SHP77 (cell line): ENCODE measurements at places on chromosomes 11 and 22.

DNA sequence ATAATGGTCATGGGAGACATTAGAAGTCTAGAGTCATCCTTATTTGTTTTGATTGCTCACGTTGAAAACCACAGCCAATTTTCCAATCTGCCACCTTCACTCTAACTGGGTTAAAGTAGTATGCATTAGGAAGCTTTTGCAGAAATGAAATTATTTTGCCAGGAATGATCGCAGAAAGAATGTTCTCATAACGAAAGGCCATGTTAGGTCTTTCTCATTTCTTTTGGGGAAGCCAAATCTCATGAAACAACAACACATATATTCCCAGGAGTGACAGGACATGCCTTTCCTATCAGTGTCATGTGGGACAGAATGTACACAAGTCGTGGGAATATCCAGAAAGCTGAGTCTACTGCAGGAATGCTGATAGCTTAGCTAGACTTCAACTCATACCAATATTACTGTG lies 386.3 kb downstream of the AASDHPPT start:
- DNase-seq = no peak

- no peak for DNase-seq
Observed at GRCh38 chr11:64684357-64684756, 38.6 kb downstream of the NRXN2 start.

GRCh38 chr11:1796413-1797011 lies 32.8 kb upstream of the CTSD start:
- DNase-seq = no peak

- no peak for DNase-seq
Observed at GRCh38 chr11:24155792-24156191, 341.1 kb upstream of the LUZP2 start.

DNA sequence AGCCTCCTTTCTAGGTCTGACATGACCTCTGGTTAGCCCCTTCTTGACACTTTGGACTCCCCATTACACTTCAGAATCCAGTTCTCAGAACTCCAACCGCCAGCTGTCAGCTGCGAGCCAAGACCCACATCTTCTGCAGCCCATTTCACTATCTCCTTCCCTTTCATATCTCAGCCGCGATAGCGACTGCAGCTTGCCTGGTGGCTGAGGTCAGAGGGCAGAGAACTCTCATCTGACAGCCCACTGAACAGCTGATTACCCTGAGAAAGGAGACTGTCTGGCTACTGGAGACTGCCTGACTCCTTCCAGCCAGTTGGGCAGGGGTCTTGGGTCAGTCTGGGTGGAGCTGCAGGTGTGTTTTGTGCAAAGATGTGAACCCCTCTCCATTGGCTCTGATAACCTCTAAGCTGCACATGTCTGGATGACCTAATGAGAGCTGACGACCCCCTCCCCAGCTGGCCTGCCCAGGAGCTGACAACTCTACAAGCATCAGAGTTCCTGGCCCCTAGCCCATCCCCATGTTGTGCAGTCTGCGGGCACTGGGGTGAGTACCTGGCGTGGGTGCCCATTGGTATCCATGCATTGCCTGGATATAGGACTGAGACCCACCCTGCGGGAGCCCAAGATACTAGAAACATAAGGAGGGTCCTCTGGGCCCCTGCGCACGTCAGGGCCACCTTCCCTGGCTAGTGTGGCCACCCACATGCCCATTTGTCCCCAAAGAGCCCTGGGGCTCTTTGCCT lies 1.1 kb downstream of the CHRM1 start:
- DNase-seq = no peak

- DNase-seq = no peak
Observed at GRCh38 chr11:11620173-11620920, 1.5 kb downstream of the GALNT18 start.

GRCh38 chr11:22822203-22822602 lies 7.4 kb downstream of the SVIP start:
- DNase-seq = no peak

DNA sequence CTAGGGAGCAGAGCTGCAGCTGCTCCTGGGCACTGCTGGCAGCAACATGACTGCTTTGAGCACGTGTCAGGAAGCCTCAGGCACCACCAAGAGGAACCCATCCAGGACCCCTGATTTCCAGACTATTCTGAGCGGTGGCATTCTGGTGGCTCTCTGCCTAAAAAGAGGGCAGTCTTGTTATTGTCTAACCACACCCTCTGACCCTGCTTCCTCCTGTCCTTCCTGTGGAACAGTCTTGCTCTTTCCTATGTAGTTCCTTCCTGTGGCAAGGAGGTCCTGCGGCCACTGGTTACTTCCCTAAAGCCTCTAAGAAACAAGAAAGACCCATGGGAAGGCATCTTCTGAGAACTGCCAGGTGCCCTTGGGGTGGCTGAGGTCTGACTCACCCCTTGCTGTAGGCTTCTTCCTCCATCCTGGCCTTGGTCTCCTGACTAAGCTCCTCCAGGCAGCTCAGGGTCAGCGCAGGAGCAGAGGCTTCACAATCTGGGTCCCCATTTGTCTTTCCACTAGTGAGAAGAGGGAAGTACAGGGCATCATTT lies 13.1 kb upstream of the LYVE1 start:
- no peak for DNase-seq

GRCh38 chr11:888310-889212 lies 22.0 kb downstream of the CHID1 start:
- DNase-seq = no peak

DNA sequence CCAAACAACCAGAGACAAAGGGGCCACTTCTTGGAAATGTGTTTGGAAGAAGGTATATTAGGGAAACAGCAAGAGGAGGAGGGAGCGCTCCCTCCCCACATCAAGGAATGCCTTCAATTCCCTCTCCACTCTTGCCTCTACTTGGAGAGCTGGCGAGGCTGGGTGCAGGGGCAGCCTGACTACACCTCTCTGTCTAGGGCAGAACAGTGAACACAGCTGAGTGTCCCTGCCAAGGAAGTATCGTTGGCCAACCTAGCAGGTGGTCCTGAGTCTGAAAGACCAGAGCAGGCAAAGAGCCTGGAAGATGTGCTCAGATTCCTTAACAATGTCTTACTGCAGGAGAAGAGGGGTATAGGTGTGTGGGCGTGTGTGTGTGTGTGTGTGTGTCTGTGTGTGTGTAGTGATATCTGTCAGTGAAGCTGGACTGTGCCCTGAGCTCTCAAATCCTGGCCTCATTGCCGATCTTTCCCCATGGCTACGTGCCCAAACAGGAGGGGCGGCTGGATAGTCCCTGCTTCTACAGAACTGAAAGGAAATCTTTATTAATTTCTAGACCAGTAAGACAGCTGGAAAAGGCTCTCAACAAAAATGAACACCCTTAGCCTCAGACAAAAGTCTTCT lies 46.8 kb downstream of the PAMR1 start:
- DNase-seq = no peak

DNA sequence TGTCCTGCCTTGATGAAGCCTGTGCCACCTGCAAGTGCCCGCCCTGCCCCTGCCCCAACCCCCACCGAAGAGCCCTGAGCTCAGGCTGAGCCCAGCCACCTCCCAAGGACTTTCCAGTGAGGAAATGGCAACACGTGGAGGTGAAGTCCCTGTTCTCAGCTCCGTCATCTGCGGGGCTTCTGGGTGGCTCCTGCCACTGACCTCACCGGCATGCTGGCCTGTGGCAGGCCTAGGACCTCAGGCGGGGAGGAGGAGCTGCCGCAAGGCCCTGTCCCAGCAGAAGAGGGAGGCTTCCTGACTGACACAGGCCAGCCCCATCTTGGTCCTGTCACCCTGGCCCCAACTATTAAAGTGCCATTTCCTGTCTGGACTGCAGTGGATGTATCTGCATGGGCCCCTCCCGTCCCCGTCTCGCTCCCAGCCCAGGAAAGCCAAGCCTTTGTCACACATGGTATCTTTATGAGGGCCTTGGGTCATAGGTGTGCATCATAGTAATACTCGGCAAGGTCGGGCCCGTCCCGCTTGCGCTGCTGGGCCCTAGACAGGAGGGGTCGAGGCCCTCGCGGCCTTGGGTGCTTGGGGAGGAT lies 882 bp downstream of the FREY1 start:
- DNase-seq = no peak

- DNase-seq = no peak
Observed at GRCh38 chr11:37908219-37908548, 1310.1 kb upstream of the RAG2 start.

DNA sequence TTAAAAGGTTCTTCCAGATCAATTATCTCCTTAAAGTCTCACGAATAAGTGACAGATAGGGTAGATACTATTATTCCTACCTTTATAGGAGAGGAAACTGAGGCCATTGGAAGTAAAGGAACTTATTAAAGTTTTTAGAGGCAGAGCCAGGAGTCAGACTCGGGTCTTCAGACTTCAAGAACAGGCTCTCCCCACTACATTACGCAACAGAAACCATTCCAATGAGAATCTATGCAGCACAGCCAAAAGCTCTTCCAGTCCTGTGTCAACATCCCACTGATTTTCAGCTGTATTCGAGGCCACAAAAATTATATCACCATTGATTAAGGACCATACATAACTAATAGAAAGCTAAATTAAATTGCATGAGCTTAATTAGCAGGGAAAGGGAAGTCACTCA lies 77.4 kb downstream of the RELT start:
- DNase-seq = no peak

DNA sequence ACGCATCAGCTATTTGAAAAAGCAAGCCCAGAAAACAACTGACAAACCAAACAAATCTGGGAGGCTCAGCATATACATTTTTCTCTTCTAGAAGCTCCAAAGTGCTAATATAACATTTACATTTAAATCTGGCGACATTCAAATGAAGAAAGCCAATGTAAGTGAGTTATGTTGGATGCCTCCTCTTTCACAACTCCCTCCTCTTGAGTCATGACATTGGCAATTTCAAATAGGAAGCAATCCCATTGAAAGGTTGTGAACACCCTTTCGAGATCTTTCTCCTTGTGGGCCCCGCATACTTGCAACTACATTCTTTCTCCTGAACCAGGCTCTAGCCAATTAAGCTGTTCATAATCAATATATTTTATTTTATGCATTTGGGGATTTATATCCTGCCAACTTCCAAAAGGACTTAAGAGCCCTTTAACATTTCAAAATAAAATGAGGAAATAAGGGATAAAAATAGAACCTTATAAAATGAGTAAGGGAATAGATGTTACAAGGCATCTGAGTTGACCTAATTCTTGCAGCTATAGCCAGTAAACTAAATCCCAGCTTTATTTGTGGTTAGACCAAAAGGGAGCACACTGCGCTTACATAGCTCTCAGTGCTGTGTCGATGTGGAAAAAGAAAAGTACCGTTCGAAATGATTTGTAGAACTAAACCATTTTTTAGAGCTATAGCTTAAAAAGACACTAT lies 129.5 kb upstream of the SESN3 start:
- DNase-seq = no peak

DNA sequence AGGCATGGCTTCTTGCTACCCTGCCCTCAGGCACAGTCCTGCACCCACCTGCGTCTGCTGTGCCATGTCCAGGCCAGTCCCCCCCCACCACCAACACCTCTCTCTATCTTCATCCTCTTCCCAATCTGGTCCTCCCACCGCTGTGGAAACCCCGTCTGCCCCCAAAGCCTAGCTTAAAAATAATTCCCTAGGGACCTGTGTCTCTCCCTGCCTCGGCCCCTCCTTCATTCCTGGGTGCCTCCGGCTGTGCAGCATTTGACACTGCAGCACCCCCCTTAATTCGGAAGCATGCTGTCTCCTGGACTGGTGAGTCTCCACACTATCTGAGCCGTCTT lies 2.5 kb upstream of the ASCL2 start:
- DNase-seq = no peak
